ENCODE measurements at places on chromosomes 7 and 10. TPM values are rescaled to one million over a fixed set of nuclear protein-coding genes. Genes with fewer than 3 reads are reported as not detected.

The CPVL gene
- total RNA-seq, result 8.1 TPM

The NYAP1 gene
- total RNA-seq, result 1.1 TPM

The RNF32 gene
- 0.29 TPM for total RNA-seq

The ADARB2 gene
- total RNA-seq, result 0.53 TPM

The SLC39A12 gene
- not detected for total RNA-seq

The STEAP1 gene
- total RNA-seq, result 1.5 TPM

The FAM25C gene
- 126 TPM for total RNA-seq

The OPALIN gene
- total RNA-seq, result not detected

The GPR37 gene
- 3.1 TPM for total RNA-seq

The ENTPD7 gene
- total RNA-seq, result 9.6 TPM

DNA sequence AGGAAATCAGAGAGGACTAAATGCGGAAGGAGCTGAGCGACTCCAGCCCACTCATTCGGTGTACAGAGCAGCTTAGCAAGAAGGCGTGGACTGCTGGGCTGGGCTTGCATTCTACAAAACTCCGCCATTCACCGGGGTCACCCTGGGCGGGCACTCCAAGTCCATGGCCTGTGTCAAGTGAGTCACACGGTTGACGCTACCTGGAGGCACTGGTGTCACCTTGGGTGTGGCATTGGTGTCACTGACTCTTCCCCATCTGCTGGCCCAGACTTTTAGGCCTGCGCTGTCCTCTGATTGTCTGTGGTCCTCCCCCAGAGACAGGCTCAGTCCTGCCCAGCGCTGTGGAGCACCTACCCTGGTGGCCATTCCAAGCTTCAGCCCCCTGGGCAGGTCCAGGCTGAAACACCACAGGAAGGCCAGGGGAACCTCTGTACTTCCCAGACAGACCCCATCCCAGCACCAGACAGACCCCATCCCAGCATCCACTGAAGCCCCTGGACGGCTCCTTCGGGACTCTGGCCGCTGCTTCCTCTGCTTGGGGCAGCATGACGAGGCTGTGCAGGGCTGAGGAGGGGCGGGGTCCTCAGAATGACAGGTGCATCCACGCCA, 30.6 kb upstream of the CNPY1 start:
- DNase-seq, result no peak

- DNase-seq, result no peak
Measured at GRCh38 chr7:521221-522070, 1.8 kb upstream of the PDGFA start.

DNA sequence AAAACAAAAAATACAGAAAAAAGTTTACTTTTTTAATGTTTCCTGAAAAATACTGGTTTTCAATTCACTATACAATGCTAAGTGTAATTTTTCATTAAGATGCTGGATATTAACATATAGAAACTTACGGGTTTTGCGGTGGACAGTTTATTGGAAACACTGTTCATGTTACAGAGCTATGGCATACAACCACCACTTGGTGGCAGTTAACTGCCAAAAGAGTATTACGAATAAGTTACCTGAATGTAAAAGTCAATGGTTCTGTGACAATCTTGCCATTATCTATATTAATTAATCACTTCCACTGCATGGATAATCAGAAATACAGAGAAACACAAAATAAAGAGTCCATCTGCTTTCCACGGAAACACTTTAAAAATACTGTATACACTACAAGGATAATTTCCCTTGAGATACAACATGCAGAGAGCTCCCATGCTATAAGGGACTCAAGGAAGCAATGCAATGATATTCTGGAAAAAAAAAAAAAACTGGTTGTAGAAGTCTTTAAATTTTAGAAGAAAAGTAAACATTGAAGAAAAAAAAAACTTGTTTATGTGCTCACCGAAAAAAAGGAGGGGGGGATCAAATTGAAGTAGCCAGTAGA, 97.0 kb downstream of the TPK1 start:
- DNase-seq, result no peak

GRCh38 chr10:69335063-69335587, 56.8 kb downstream of the HK1 start:
- peak; percentile 77 for DNase-seq

- no peak for DNase-seq
Measured at GRCh38 chr7:5533821-5534367, 110.3 kb upstream of the TNRC18 start.

DNA sequence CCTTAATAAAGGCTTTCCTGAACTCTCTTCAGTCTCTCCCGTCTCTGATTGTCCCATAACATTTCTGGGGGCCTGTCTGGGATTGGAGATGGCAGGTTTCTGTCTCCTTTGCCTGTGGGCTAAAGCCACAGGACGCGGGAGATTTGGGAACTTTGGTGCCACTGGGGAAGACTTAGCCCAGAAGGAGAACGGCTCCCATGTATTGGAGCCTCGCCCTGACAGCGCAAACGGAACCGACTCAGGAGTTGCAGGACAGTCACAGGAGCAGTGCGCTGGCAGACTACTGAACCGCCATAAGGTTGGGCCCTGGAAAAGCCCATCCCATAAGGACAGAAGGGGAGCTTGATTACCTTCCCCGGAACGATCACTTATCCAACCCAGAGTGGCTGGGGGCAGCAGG, 7.1 kb upstream of the ZNF33B start:
- no peak for DNase-seq

- no peak for DNase-seq
Measured at GRCh38 chr10:72000073-72001032, 36.2 kb downstream of the CHST3 start.

DNA sequence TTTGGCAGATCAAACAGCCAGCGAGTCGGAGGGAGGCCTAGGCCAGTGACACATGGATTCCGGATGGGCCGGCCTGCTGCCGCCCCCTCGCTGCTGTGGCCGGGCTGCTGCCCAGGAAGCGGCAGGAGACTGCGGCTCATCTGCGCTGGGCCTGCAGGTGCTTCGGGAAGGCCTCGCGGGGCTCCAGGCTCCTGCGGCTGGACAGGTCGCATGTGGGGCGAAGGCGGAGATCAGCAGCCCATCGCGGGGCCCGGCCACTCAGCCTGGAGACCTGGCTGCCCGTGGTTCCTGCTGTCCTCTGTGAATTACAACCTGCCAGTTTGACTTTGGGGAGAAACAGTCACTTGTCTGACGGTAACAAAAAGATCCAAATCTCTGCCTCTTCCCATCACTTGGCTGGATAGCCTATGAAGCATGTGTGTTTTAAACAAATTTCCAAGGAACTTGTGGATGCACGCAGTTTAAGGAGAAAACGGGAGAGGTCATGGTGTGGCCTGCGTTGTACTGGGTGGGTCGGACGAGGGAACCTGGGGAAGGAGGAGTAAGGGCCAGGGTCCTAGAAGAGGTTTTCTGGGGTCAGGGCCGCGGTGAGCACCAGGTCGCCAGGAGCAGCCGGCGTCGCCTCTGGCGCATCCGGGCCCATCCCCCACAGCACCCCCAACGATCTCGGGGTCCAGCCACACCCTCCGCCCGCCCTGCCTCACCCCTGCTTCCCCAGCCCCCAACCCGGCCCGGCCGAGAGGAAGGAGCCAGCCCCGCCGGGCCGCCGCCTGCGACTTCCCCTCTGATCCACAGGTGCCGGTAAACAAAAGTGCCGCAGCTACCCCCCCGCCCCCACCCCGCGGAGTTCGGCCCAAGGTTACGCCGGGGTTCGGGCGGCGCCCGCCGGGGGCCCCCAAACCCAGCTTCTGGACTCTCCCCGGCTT, 1.6 kb downstream of the SPOCK2 start:
- no peak for DNase-seq

GRCh38 chr7:122354656-122355055, 50.1 kb upstream of the FEZF1 start:
- no peak for DNase-seq

- no peak for DNase-seq
Measured at GRCh38 chr7:2263176-2263575, 21.1 kb downstream of the NUDT1 start.

- DNase-seq, result no peak
Measured at GRCh38 chr7:134440476-134440875, 18.4 kb downstream of the AKR1B1 start.

GRCh38 chr10:97412891-97413304, 11.8 kb upstream of the RRP12 start:
- no peak for DNase-seq

GRCh38 chr7:4801839-4802231, 26.4 kb downstream of the AP5Z1 start:
- DNase-seq, result no peak

- DNase-seq, result no peak
Measured at GRCh38 chr10:125693524-125693847, 10.5 kb upstream of the TEX36 start.

DNA sequence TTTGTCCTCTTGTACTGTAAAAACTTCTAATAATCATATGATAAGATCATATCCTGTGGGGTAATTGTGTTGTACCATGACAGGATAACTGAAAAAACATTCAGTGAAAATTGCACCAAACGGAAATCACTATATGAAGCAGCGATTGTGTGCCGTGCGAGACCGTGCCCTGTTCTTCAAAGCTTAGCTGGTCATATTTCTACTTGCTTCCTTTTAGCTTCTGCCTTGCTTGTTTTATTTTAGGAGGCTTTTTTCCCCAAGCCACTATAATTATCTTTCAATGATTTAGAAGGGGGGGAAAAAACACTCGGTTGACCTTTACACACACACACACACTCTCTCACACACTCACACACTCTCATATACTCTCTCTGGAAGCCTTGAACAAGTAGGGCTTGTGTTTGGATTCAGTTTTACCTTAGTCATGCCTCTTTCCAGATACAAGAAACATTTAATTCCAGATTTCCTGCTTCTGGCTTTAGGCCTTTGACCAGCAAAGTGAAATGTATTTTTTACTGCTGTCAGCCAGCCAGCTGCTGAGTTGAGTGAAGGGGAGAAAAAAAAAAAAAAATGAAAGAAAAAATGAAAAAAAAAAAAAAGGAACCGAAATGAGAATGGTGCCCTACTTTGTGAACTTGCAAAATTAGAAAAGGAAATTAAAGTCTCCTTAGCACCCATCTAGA, 181.4 kb downstream of the ARID5B start:
- no peak for DNase-seq

DNA sequence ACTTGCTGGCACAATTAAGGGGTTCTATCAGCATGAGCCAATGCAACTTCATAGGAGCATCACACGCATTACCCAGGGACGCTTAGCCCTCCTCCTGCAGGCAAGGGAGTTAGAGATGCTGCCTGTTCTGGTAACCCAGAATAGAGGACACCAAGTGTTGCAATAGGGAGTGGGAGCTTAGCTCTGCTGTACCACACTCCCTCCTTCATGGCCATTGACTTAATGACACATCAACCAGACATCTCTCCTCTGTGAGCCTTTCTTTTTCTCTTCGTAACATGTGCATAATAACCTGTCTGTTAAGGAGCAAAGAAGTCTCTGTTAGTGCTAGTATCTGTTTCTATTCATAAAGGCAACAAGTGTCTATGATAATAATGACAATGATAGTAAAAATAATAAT, 282.4 kb downstream of the SORCS3 start:
- DNase-seq, result no peak

- no peak for DNase-seq
Measured at GRCh38 chr7:23894892-23895569, 185.0 kb downstream of the STK31 start.

DNA sequence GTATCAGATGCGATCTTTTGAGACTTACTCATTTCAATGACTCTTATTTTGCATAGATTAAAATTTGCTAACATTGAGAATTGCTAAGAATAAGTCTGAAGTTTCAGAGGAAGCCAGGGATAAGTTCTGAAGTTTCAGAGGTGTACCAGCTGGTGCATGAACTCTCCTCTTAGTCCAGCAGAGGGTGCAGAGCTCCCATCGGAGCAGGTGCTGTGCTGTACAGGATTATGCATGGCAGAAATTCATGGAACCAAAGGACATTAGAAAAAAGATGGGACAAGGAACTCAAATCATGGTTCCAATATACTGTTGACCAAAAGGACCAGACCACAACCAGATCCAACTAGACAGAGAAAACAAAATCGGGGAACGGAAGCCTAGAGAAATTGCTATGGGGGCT, 41.9 kb downstream of the MGAM2 start:
- no peak for DNase-seq

GRCh38 chr10:70296406-70296899, 12.6 kb upstream of the NPFFR1 start:
- peak; percentile 92 for DNase-seq

GRCh38 chr7:104536956-104537355, 208.6 kb downstream of the LHFPL3 start:
- DNase-seq, result no peak

DNA sequence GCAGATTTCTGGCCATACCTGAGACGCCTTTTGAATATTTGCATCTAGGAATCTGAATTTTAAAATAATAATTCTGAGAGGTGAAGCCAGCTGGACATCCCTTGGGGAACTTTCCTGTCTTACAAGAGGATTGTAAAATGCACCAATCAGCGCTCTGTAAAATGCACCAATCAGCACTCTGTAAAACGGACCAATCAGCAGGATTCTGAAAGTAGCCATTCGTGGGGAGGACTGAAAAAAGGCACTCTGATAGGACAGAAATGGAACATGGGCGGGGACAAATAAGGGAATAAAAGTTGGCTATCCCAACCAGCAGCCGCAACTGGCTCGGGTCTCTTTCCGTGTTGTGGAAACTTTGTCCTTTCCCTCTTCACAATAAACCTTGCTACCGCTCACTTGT, 9.9 kb downstream of the PPIF start:
- no peak for DNase-seq

DNA sequence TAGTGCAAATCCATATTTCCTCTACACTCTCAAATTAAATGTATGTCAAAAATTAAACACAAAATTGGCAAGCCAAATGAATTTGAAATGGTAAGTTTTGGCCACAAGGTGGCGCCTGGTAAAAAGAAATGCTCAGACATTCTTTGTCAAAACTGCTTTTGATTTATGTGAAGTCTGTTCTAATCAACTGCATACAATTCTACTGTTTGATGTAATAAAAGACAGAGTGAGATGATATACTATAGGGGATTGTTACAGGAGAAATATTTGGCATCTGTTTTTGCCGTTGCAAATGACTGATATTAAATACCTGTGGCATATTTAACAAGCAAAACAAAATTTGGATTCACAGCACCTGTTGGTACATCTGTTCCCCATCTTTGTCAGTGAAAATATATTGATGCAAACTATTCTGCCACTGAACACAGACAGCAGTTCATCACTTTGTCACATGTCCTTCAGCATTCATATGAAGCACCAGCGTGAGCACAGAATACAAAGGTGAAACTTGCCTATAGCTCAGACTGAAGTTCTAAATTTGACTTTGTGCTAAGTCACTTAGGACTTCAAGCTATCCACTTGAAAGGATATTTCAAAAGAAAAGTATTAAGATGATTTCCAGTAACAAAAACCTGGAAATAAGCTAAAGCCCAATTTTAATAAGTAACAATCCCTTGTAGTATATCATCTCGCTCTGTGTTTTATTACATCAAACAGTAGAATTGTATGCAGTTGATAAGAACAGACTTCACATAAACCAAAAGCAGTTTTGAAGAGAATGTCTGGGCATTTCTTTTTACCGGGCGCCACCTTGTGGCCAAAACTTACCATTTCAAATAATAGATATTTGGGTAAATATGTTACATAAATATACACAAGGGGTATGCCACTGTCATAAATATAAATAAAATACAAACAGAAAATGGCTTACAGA, 10.2 kb upstream of the CH25H start:
- DNase-seq, result no peak

- DNase-seq, result no peak
Measured at GRCh38 chr7:46835556-46835955, 746.4 kb downstream of the TNS3 start.
